ENCODE measurements at places on chromosomes 7 and 10.
A peak's percentile ranks its signal among the peaks of the same experiment; 100 is the strongest.

DNA sequence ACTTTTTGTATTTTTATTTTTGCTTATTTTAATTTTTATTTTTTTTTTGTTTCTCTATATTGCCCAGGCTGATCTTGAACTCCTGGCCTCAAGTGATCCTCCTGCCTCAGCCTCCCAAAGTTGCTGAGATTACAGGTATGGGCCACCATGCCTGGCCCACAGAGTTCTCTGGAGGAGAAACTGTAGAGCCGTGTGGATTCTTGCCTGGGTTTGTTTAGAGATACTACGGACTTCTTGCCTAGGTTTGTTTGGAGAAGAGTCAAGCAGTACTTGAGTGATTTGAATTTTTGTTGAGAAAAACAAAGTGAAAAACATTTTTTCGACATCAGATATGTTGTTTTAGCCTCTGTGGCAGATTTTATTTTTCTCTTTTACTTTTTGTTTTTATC, 99.0 kb downstream of the CAMK1D start:
- no peak for DNase-seq

- DNase-seq, result no peak
These were observed 365.1 kb upstream of the NFE2L3 start for GRCh38 chr7:25786936-25787335.

GRCh38 chr10:118314882-118315281, 27.2 kb downstream of the FAM204A start:
- no peak for DNase-seq

- no peak for DNase-seq
These were observed 697.6 kb downstream of the PHTF2 start for GRCh38 chr7:78496096-78496630.

GRCh38 chr10:102815790-102816549, 21.2 kb downstream of the CYP17A1 start:
- DNase-seq, result no peak

DNA sequence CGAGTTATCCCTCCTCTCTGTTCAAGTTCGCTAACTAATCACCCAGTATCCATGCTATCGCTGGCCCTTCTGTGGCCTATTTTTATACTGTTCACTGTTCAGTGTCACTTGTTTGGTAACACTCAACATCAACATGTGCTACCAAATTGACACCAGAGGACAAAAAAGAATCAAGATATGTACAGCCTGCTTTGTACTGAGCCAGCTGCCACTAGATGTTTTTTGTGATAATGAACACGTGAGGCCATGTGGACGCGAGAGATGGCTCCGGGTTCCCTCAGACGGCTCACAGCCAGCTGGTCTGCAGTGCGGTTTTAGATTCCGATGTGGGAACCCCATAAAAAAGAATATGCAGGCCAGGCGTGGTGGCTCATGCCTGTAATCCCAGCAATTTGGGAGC, 21.2 kb downstream of the CAV1 start:
- no peak for DNase-seq

DNA sequence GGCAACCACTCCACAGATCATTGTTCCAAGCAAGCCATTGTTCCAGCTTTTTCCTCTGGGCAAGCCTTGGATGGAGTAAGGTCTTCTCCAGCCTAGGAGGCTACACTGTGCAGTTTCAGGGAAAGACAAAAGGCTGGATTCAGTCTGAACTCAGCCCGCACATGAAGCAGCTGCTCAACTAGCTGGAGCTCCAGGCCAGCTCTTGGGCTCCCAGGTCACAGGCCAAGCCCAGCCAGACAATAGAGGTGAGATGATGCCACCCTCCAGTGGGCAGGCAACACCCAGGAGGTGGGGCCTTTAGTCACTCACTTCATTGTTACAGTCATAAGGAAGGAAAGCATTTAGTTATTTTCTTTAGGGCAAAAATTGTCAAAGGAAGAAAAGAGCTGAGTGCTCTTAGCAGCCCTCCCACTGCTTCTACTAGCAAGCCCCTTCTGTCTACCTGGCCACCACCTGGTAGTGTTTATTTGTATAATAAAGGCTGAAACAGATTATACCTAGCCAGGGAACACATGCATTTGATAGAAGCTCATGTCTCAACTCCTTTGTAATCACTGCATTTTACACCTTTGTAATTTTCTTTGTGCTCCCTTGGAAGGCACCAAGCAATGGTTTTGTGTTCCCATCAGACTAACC, 253.4 kb downstream of the WDR11 start:
- DNase-seq, result no peak

DNA sequence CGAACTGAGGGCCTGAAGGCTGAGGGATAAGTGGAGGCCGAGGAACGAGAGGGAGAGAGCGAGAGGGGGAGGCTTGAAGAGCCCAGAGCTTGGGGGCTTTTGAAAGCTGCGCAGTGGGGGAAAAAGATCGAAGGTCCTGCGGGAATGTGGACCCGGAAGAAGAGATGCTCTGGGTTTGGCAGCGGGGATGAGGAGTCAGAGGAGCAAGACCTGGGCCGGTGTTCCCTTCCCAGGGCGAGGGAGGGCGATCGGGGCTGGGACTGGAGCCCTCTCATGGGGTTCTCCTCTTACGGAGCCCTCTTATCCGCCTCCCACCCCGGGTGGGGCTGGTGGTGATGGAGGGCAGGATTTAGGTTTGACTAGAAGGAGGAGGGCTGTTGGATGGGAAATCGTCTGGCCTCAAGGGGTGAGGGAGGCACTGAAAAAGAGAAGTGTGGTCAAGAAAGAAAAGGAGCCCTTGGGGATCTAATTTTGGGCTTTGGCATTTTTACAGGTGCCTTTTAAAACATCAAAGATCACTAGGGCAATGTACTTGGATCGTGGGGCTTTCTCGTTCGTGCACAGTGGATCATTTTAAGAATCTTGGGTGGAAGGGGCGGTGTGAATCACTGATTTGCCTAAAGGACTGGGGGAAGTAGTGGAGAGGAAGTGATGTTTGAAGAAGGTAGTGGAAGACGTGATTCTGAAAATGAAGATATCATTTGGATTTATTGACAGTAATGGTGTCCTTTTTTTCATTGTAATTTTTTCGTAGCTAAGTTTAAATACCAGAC, 637 bp downstream of the SAMD8 start:
- DNase-seq, result no peak

GRCh38 chr7:151736403-151736909, 140.5 kb downstream of the PRKAG2 start:
- DNase-seq, result peak; percentile 94

- no peak for DNase-seq
These were observed 40.2 kb upstream of the KLF6 start for GRCh38 chr10:3825244-3825643.

GRCh38 chr7:153902862-153903261, 149.3 kb upstream of the DPP6 start:
- no peak for DNase-seq

DNA sequence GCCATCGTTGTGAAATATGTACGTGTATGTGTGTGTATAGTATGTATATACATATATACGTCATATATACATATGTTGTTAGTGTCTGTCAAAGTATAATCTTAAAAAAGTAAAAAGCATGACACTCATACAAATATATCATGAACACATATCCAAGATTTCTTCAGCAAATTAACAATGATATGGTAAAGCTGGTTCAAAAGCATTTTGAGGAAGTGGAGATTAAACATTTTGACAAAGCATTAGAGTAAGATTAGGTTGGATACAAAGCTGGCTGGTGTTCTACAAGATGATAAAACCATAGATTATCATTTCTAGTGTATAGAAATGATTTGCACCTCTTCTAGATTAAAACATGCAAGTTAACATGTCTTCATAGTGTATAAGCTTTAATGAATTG, 771 bp upstream of the NUDCD3 start:
- no peak for DNase-seq

GRCh38 chr10:88385601-88386203, 197.4 kb downstream of the RNLS start:
- DNase-seq, result no peak

- no peak for DNase-seq
These were observed 494.8 kb downstream of the PARD3 start for GRCh38 chr10:34320265-34320664.

- no peak for DNase-seq
These were observed 41.4 kb downstream of the INSYN2A start for GRCh38 chr10:127154831-127155620.

GRCh38 chr7:54907981-54908380, 110.8 kb upstream of the EGFR start:
- no peak for DNase-seq

- no peak for DNase-seq
These were observed 6.4 kb upstream of the CYP3A7 start for GRCh38 chr7:99741441-99741795.

DNA sequence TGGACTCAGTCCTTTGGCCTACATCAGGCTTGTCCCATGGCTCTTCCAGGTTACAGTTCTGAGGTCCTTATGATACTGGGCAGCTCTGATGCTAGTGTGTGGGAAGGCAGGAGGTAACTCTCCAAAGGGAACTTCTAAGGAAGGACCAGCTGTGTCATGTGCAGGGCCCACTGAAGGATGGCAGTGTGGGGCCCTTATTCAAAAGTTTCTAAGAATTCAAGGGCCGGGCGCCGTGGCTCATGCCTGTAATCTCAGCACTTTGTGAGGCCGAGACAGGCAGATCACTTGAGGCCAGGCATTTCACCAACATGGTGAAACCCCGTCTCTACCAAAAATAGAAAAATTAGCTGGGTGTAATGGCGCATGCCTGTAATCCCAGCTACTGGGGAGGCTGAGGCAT, 254.2 kb upstream of the HABP2 start:
- no peak for DNase-seq

GRCh38 chr7:49398236-49398635, 375.2 kb upstream of the VWC2 start:
- no peak for DNase-seq

DNA sequence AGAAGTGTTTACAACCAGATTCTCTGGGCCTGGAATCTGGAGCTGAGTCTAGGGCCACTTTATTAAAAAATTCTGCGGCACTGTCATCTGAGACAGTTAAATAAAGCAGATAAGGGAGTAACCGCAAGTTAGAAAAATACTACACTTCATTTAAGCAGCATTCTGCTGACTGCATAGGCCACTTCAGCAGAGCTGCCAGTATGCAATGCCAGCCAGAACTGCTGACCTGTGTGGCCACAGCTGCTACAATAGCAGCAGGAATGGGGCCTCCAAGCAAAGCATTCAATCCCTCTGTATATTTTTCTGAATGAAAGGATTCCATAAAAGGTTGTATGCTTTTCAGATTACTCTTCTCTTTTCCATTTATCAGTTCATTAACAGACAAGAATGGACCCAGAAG, 136.0 kb downstream of the COL28A1 start:
- no peak for DNase-seq

DNA sequence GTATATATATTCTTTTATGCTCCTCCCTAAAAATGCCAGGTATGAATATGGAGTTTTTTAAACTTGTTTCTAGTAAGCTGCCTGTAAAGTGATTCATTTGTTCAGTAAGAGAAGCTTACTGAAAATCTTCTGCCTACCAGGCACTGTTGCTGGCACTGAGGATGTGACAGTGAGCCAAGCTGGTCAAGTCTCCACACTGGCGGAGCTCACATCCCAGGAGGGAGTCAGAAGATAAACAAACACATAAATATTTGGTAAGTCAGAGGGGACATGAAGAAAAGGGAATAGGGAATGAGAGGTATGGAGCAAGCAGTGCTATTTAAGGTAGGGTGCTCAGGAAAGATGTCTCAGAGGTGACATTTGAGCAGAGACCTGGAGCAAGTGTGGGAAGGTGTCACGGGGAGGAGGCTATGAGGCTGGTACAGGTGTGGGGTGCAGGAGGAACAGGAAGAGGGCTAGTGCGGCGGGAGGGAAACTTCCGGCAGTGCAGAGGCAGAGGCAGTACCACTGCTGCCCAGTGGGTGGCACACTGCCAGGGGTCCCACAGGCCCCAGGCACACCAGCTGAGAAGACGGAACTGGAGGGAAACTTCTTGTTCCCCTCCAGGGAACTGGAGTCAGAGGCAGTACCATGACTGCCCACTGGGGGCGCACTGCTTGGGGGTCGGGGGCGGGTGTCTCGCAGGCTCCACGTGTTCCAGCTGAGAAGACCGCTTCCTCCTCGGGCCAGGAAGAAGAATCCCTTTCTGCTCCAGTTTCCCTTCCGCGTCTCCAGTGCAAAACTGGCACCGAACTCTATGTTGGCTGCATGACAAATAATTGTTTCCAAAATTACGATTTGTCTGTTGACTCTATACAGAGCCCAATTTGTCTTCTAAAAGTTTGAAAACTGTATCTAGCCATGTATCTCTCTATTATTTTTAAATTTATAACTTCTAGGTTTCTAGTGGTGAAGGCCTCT, 161.0 kb downstream of the TEX36 start:
- DNase-seq, result no peak

GRCh38 chr7:8065356-8065813, 96.8 kb downstream of the GLCCI1 start:
- no peak for DNase-seq

GRCh38 chr7:101941481-101942383, 124.3 kb downstream of the CUX1 start:
- peak; percentile 47 for DNase-seq

GRCh38 chr10:34959321-34959720, 130.8 kb downstream of the CUL2 start:
- no peak for DNase-seq

DNA sequence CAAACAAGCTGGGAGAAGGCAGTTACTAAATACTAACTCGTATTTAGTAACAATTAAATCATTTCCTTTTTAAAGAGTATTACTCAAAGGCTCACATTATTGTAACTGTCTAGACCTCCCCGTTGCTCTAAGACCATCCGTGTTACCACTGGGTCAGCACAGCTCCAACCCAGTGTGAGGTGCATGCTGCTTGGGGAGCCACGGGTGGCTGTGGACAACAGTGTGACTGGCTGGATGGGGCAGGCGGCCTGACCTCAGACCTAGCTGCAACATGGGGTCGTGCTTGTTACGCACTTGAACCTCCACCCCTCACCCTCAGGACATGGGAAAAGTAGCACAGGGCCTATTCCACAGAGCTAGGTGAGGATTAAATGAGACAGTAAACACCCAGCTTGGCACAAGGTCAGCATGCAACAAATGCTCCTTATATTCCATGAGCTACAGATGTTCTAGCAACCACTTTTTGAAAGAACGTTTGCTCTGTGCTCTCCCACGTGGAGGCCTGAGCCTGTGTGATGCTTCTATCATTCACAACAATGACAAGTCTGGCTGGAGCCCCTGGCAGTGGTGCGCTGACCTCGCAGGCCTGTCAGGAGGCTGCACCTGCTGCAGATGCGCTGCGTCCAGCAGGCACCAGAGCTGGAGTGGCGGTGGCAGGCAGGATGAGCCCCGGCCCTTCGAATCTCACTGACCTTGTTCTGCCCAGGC, 135.7 kb downstream of the PKD1L1 start:
- DNase-seq, result no peak

GRCh38 chr10:130737621-130738020, 573.9 kb downstream of the TCERG1L start:
- no peak for DNase-seq

GRCh38 chr10:91592266-91592975, 40.5 kb downstream of the PPP1R3C start:
- no peak for DNase-seq

GRCh38 chr7:80459776-80460510, 51.9 kb downstream of the GNAT3 start:
- DNase-seq, result no peak

DNA sequence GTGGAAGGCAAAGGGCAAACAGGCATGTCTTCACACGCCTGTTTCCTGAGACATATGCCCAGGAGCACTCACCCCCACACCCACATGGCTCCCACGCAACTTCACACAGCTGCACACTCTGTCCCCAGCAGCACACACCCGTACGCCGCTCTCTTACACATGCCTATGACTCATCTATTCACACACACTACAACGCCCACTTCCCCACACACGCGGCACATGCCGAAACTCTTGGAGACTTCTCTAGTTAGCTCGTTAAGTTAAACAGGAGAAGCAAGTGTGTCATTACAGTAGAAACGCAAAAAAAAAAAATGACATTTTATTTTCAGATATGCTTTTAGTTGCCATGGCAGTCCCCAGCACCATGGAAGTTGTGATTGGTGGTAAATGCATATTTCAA, 6.7 kb downstream of the CALN1 start:
- no peak for DNase-seq

All from SW 1271 (cell line).